PC-9 (cell line): ENCODE measurements at places on chromosomes 2 and 18. TPM values are rescaled to one million over a fixed set of nuclear protein-coding genes. Genes with fewer than 3 reads are reported as not detected.

Gene RESP18
- total RNA-seq, result not detected in 2 replicates

Gene ERLEC1
- 34.9 and 35.7 TPM in 2 replicates for total RNA-seq

Gene SCTR
- not detected in 2 replicates for total RNA-seq

DNA sequence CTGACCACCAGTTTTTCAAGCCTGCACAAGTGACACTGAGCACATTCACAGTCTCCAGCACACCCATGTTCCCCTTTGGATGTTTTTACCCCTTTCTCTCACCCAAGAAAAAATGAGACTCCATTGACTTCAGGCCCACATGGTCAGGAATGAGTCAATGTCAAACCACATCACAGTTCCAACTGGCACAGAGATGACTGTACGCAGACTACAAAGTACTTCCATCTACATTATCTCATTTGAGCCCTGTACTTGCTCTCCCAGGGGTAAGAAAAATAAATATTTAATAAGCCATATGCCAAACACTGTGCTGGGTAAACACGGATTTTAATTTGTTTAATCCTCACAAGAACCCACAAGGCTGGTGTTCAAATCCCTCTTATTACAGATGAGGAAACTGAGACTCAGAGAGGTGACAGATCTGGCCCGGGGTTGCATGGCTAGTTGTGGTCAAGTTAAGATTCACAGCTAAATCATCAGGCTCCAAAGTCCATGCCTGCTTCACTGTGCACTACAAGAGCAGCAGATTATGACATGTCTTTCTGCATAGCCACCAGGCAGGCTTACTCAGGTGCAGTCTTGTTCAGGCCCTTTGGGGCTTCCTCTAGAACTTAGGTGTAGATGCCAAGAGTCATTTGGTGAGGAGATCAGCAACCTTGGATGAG, 106.1 kb downstream of the TXNL1 start:
- H3K27ac ChIP-seq, result no peak overlapping the region
- no peaks in the 10 kb centered on the region for H3K36me3 ChIP-seq
- H3K27me3 ChIP-seq, result no peaks in the 10 kb centered on the region
- no peak overlapping the region for H3K4me3 ChIP-seq
- no peak for DNase-seq

DNA sequence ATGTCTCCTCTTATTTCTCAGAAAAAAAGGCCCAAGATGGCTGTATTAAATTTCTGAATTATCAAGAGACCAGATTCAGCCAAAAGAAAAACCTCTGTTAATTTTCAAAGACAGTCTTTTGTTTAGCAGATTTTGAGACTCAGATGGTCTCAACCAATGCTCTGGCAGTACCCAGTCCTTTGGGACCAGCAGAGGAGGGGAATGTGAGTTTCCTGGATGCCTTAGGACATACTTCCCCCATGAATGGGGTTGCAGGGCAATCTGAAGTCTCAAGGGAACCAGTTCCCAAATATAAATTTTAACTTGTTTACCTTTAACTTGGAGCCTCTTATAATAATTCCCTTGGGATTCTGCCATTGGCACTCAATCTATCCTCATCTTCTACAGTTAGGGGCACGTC, 107.8 kb upstream of the ZNF521 start:
- no peaks in the 10 kb centered on the region for H3K36me3 ChIP-seq
- no peak overlapping the region for H3K4me3 ChIP-seq
- 0 out of 2 replicates have a peak, but pooled peaks cover 2% of the 10 kb centered on the region for H3K27me3 ChIP-seq
- no peak for DNase-seq
- no peaks in the 10 kb centered on the region for H3K4me1 ChIP-seq

- H3K4me1 ChIP-seq, result no peaks in the 10 kb centered on the region
- no peak overlapping the region for H3K4me3 ChIP-seq
- no peak for DNase-seq
- H3K27ac ChIP-seq, result no peak overlapping the region
- no peaks in the 10 kb centered on the region for H3K36me3 ChIP-seq
- no peaks in the 10 kb centered on the region for H3K27me3 ChIP-seq
These were observed 226.8 kb downstream of the TNS1 start for GRCh38 chr2:217775920-217776503.

DNA sequence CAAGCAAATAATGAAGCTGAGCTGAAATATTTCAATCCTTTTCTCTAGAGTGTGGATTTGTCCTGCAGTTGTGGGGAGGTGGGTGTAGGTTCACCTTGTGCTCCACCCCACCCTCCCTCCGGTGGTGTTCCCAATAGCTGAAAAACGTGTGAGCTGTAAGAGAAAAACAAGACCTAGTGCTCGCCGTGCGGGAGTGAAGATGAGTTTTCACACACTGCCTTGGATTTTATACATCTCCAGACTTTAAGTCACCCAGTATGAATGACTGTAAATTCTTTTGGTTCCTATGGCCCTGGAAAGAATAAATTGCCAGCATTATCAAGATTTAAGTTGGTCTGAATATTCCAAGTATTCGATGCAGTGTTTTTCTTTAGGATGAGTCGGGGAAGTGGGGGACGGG, 1.9 kb upstream of the SOX11 start:
- H3K27ac ChIP-seq, result no peak overlapping the region
- H3K36me3 ChIP-seq, result no peaks in the 10 kb centered on the region
- no peak for DNase-seq
- no peaks in the 10 kb centered on the region for H3K4me1 ChIP-seq

DNA sequence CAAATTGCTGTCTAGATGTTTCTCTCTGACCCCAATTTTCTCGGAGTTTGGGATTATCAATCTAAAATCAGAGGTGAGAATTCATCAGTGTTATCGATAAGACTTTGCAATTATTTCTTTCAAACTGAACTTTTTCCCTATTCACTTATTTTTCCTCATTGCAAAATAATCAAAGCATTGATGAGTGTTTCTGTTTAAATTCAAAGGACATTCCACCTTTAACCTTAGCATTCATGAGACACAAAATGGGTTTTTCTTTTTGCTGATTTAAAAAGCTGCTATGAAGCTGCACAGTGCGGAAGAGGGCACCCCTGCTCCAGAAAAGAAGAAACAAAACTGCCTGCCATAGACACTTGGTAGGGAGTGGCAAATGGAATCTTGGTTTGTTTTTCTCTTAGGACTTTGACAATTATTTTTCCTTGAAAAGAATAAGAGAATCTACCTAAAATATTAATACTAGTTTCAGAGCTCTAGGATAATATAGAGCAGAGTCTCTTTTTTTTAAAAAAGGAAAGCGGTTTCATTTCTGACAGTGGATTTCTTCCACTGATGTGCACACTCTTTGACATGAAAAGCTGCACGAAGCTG, 203.4 kb downstream of the TGIF1 start:
- peak; percentile 46 for DNase-seq
- peak overlapping the region; percentile 99 for H3K27ac ChIP-seq
- no peaks in the 10 kb centered on the region for H3K36me3 ChIP-seq

- peaks cover 33% of the 10 kb centered on the region for H3K4me1 ChIP-seq
- peak; percentile 48 for DNase-seq
- peak overlapping the region; percentile 77 for H3K4me3 ChIP-seq
- H3K27me3 ChIP-seq, result peaks cover 8% of the 10 kb centered on the region; the same call in 1 of the 2 replicates
These were observed 2.9 kb downstream of the CYP26B1 start for GRCh38 chr2:72144632-72145288.

- H3K27me3 ChIP-seq, result 0 out of 2 replicates have a peak, but pooled peaks cover 4% of the 10 kb centered on the region
- no peaks in the 10 kb centered on the region for H3K36me3 ChIP-seq
- H3K4me3 ChIP-seq, result no peak overlapping the region
- no peaks in the 10 kb centered on the region for H3K4me1 ChIP-seq
- DNase-seq, result no peak
These were observed 766.4 kb downstream of the BCL11A start for GRCh38 chr2:59787095-59787494.

GRCh38 chr2:179049203-179049545, 763 bp downstream of the CCDC141 start:
- H3K4me1 ChIP-seq, result no peaks in the 10 kb centered on the region
- no peak for DNase-seq
- no peaks in the 10 kb centered on the region for H3K27me3 ChIP-seq
- no peak overlapping the region for H3K27ac ChIP-seq
- H3K36me3 ChIP-seq, result no peaks in the 10 kb centered on the region
- H3K4me3 ChIP-seq, result no peak overlapping the region
